Kidney (tissue), 22 donors: ENCODE measurements at places on chromosomes 5 and 9. TPM values are rescaled to one million over a fixed set of nuclear protein-coding genes. Genes with fewer than 3 reads are reported as not detected.

The ENTPD2 gene
- polyA plus RNA-seq = 5.5 TPM

The LEAP2 gene
- 6.9 TPM for polyA plus RNA-seq

The EXD3 gene
- polyA plus RNA-seq = 18.9 TPM

- no peak for DNase-seq
Measured at GRCh38 chr5:135213466-135214239, 179.6 kb upstream of the PITX1 start.

DNA sequence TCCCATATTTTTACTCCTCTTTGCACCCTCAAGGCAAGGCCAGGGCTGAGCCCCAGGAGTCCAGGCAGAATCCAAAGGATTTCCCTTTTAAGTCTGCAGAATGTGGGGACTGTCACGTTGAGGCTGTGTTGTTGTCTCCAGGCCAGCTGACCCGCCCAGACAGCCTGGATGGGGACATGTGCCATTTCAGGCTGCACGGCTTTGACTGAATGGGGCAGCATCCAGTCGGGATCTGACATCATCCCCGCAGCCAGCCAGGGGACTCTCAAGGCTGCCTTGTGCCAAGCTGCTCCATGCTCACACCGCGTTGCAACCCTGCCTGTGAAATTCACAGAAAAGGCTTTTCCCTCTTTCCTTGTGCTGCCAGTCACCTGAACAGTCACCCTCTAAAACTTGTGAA lies 2.2 kb upstream of the ZNF366 start:
- peak; percentile 63 for DNase-seq

GRCh38 chr5:17058438-17058837 lies 122.3 kb upstream of the MYO10 start:
- no peak for DNase-seq

GRCh38 chr9:106916466-106917235 lies 53.7 kb downstream of the ZNF462 start:
- DNase-seq = peak; percentile 71
